Endodermal cell (in vitro differentiated cells): ENCODE measurements at places on chromosomes 3 and 15. TPM values are rescaled to one million over a fixed set of nuclear protein-coding genes. Genes with fewer than 3 reads are reported as not detected.

DNA sequence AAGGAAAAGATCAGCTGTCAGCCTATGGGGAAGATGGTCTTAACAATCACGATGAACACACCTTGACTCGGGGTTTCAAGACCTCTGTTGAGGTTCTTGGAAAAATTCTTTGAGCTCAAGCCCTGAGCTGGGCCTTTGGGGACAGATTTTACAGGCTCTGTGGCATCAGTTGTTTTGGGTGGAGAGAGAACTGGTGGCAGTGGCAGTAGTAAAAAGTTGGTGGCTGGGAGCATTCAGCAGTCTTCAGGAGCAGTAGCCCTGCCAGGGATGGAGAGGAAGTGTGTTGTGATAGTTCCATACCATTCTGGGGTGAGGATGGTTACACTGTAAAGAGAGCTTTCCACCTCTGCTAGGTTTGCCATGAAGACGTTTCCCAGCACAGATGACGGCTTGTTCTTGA is 4.9 kb upstream of the KY start:
- DNase-seq = peak; percentile 15

GRCh38 chr3:182954553-182955235 is 25.6 kb downstream of the DCUN1D1 start:
- no peak for DNase-seq

DNA sequence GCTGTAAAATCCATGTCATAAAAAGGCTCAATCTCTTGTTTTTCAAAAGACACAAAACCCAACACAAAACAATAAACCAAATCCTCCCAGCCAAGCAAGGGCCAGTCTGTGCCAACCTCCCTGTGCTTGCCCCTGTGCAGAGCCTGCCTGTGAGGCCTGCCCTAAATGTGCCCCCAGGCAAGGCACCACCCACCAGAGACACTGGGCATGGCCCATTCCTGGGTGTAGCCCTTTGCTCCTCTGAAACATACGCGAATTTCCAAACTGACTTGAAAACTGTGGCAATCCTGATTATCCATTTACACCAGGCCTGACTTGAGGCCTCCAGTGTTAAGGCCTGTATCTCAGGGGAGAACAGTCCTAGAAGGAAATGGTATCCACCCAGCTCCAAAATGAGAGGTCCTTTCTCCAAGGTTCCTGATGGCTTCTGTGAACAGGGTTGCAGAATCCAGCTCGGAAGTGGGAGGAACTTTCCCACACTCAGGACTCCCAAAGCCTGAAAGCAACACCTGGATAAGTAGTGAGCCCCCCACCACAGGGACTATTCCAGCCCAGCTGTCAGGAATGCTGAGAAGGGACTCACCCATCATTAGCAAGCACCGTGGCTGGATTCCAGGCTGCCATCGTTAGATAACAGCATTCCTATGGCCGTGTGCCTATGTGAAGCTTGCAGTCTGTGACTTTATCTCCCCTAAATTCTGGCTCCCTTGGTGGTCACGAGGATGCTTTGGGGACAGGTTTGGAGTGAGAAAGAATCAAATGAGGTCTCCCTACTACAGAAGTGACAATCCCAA is 61.8 kb downstream of the CACNA2D2 start:
- no peak for DNase-seq

Gene GUCA1C
- not detected in 2 replicates for total RNA-seq
